ENCODE measurements at places on chromosomes 1 and 21. TPM values are rescaled to one million over a fixed set of nuclear protein-coding genes. Genes with fewer than 3 reads are reported as not detected.

Gene APOBEC4
- total RNA-seq: not detected

Gene OR2G2
- not detected for total RNA-seq

GRCh38 chr1:150696590-150696989 lies 364 bp downstream of the GOLPH3L start:
- no peak for DNase-seq

DNA sequence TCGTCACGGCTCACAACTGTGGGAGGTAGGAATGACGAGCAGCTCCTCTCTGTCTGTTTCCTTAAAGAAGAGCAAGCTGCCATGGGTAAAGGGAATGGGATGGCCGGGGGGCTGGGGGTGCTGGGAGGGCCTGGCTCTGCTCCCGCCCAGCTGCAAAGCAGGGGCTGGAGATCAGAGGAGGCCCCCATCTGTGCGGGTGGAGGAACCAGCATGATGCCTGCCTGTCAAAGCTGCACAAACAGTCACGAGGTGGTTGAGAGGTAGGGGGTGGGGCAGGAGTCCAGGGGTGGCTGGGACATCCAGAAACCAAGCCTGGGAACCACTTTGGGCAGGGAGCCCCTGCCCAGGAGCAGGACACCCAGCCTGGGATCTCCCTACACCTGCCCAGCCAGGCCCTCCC lies 12.6 kb downstream of the SLC41A1 start:
- no peak for DNase-seq

DNA sequence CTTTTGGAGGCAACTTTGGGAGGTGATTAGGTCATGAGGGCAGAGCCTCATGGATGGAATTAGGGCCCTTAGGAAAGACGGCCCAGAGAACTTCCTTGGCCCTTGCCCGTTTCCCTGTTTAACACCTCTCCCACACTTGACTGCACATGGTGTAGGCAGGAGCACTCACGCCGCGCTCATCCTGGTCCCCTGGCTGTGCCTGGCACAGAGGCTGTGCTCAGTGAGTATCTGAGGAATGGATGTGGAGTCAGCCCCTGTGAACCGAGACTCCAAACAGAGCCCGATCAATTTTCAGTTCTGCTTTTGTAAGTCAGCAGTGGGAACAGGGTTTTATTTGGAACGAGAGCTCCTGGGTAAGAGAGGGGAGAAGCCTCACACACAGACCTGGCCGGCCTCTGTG lies 29.8 kb upstream of the ETV3 start:
- no peak for DNase-seq

DNA sequence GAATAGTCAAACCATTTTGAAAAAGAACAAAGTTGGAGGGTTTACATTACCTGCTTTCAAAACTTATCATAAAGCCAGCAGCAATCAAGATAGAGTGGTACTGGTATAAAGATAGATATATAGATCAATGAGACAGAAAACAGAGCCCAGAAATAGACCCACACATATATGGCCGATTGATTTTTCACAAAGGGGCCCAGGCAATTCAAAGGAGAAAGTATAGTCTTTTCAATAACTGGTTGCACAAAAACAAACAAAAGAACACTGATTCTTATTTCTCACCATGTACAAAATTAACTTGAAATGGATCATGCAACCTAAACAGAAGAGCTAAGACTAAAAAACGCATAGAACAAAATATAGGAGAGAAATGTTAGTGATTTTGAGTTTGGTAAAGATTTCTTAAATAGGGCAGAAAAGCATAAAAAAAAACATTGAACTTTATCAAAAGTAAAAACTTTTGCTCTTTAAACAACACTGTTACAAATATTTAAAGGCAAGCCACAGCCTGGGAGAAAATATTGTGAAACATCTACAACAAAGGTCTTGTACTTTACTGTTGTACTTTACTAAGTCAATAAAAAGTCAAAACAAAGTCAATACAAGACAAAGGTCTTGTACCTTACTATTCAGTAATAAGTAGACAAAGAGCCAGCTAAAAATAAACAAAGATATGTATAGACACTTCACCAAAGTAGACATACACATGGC lies 50.2 kb downstream of the ST3GAL3 start:
- peak; percentile 32 for DNase-seq

Gene DIO1
- not detected for total RNA-seq

- DNase-seq: no peak
Observed at GRCh38 chr1:43043695-43044094, 85.0 kb upstream of the SLC2A1 start.
